ENCODE measurements at places on chromosomes 7 and 10.

DNA sequence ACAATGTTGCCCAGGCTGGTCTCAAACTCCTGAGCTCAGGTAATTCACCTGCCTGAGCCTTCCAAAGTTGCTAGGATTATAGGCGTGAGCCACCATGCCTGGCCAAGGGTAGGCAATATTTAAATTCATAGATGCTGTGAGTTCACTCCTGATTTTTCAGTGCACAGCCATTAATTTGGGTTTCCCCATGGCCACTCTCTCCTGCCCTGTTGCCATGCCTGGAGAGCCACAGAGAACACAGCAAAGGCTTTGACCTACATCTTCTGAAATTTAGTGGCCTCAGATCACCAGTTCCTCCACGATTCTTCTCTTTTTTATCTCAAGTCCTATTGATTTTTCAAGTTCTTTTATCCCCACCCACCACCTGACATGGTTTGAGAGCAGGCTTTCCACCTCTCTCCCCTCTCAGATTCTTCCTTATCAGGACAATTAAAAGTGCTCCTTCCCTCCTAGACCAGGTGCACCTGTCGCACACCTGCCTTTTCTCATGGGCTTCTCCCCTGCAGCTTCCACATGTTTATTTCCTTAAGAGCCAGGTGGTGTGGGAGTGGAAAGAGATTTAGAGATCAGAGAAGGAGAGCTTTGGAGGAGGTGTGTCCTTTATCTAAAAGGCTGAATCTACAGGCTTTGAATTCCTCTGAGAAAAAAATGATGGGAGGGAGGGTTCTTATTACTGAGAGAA lies 123.8 kb downstream of the ADRA2A start:
- no peak for DNase-seq

DNA sequence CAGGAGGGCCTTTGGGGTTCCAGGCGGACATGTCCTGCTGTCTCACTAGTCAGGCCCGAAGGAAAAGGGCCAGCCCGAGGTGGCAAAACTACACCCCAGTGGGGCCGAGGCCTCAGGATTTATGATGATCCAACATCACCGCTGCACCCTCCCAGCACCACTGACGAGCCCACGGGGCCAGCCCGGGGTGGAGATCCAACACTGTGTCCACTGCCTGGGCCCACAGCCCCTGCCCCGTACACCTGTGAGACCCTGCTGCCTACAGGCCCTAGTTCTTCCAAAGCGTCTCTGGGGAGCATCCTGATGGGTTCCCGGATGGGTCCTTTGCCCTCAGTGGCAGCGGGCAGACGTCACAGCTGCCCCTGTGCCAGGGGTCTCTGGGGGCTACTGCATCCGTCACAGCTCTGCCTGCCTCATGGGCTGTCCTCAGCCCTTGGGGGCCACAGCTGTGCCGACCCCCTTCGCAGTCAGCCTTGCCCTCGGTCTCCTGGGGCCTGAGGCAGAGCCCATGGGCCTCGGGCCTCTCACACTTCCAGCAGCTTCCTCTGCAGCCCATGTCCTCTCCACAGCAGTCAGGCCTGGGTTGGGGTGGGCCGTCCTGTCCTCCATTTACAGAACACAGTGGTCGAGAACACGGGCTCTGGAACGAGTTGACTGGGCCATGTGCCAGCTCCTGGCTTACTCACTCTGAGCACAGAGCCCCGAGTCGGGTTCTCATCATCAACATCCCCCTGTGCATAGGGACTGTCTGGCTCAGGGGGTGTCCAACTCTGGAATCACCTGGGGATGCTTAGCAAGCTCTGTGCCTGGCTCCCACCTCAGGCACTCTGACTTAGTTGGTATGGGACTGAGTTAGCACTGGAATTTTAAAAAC lies 64.9 kb downstream of the FOXL3 start:
- no peak for DNase-seq

DNA sequence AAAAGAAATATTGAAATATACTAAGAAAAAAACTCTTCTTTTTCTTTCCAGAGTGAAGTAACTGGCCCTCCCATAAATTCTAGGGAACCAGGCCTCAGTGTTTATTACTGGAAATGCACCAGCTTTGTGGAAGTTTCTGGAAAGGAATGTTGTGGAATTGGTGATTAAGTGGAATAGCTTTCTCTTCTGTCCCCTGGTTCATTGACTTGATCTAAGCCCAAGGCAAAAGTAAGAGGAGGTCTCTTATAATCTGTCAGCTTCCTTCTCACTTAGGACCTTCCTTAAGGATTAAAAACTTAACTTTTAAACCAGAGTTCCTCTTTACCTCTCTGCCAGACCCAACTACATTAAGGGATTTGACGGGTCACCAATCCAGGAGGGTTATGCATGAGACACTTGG lies 266.2 kb downstream of the SLC25A13 start:
- no peak for DNase-seq

DNA sequence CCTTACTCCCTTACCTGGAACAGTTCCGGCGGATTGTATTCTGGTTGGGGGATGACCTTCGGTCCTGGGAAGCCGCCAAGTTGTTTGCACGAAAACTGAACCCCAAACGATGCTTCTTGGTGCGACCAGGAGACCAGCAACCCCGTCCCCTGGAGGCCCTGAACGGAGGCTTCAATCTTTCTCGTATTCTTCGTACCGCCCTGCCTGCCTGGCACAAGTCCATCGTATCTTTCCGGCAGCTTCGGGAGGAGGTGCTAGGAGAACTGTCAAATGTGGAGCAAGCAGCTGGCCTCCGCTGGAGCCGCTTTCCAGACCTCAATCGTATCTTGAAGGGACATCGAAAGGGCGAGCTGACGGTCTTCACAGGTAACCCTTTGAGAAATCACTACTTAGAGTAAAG lies 1.7 kb downstream of the TWNK start:
- DNase-seq: no peak

- DNase-seq: no peak
Measured at GRCh38 chr10:113301342-113301984, 251.4 kb upstream of the HABP2 start.

GRCh38 chr10:112957640-112958092 lies 7.6 kb downstream of the TCF7L2 start:
- no peak for DNase-seq

- no peak for DNase-seq
Measured at GRCh38 chr7:110960811-110961210, 130.1 kb upstream of the LRRN3 start.

DNA sequence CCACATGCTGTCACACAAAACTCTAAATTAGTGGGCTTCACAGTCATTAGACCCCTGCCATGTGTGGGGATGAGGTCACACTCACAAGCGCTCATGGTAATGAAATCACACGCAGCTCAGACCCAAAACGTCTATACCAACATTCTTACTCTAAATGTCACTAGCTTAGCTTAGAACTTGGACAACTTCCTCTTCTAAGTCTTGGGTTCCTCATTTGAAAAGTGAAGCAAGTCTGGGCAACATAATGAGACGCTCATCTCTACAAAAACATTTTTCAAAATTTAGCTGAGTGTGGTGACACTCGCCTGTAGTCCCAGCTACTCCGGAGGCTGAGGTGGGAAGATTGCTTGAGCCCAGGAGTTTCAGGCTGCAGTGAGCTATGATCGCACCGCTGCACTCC lies 92.7 kb upstream of the MACROH2A2 start:
- DNase-seq: no peak

- no peak for DNase-seq
Measured at GRCh38 chr7:97145068-97145467, 27.6 kb downstream of the SDHAF3 start.

- DNase-seq: no peak
Measured at GRCh38 chr10:95403700-95404461, 113.1 kb upstream of the PDLIM1 start.

DNA sequence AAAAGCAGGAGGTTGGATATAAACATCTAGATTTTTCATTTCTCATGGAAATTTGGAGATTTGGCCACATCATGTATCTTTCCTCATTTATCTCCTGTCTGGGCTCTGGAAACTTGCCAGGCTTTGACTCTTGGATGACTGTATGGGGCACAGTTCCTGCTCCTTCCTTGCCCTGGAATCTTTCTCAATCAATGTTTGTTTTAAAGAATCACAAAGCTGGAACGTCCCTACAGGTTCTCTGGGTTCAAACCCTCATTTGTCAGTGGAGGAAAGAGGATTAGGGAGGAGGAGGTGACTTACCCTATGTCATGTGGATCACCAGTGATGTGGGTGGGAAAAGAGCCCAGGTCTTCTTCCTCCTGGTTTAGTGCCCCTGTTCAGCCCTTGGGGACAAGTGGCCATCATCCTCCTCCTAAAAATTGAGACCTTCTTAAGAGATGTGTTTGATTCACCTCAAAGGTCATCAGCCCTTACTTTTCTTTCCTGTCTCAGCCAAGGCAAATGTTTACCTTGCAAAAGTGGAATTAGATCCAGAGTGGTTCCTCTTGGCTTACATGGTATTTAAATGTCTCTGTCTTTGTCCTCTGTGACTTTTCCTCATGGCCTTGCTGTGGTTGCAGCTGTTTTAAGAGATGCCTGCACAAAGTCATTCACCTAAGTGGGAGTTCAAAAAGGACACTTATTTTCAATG lies 38.8 kb upstream of the PDZD8 start:
- DNase-seq: no peak

GRCh38 chr7:98531717-98532116 lies 85.4 kb upstream of the NPTX2 start:
- DNase-seq: no peak

GRCh38 chr10:103492655-103493261 lies 747 bp upstream of the NEURL1 start:
- no peak for DNase-seq

- DNase-seq: peak; percentile 53
Measured at GRCh38 chr10:87095236-87095945, 385 bp downstream of the SHLD2 start.

- no peak for DNase-seq
Measured at GRCh38 chr10:129695671-129696070, 228.6 kb downstream of the MGMT start.
